ENCODE measurements at places on chromosomes 7 and 10. TPM values are rescaled to one million over a fixed set of nuclear protein-coding genes. Genes with fewer than 3 reads are reported as not detected.

Gene OR2A12
- polyA plus RNA-seq = 0.07 TPM

Gene C7orf33
- polyA plus RNA-seq = not detected

GRCh38 chr7:1968397-1969111 lies 264.2 kb downstream of the MAD1L1 start:
- DNase-seq = no peak

GRCh38 chr10:133440633-133441285 lies 13.0 kb upstream of the SCART1 start:
- no peak for DNase-seq

DNA sequence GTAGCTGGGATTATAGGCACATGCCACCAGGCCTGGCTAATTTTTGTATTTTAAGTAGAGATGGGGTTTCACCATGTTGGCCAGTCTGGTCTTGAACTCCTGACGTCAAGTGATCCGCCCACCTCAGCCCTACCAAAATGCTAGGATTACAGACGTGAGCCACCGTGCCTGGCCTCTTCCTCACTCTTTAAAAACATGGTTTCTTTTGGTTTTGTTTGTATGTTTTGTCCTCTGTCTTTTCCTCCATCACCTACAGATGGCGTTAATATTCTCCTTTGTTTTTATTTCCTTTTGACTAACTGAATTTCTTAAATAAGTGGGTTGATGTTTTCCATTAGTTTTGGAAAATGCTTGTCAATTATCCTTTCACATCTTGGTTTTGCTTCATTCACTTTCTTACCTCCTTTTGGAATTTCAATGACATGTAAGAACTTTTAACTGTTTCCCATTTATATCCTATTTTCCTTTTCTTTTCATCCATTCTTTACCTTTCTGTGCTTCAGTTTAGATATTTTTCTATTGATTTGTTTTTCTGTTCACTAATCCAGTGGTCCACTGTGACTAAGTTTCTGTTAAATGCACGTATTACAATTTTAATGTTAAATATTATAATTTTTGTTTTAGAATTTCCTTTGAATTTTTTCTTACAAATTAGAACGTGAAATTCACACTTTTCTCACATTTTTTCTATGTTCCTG lies 104.1 kb downstream of the ZNF467 start:
- no peak for DNase-seq

DNA sequence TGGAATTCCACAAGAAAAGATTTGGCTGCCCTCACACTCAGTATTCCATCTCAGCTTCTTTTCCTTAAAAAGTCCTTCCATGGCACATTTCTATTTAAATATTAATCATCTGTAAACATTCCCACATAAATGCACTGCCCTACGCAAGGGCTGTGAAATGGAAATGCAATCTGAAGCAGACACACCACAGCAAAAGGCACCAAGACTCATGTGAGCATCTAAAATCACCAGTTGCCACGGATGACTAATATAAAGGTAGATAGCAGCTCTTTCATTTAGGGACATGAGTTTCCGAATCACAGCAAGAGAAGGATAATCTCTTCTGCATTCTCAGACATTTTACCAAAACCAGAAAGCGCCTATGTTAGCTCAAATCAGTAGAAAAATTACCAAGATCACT lies 31.6 kb downstream of the COA1 start:
- no peak for DNase-seq

DNA sequence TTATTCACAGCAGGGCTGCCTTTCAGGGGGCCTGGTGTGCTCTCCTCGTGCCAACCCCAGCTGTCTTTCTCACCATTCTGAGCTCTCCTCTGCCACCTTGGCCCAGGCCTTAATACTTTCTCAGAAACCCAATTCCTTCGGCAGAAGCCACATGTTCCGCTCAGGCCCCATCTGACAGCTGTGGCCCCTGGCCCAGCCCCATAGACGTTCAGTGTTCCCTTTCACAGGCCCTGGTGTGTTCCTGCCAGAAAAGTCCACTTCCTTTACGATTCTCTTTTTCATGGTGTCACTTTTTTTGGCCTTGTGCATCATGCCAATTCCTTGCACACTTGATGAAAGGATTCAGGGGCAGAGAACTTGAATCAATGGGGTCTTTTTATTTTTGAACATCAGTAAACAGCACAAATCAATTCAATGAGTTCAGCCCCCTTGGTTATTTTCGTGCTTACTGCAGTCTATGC lies 15.9 kb upstream of the GPNMB start:
- DNase-seq = no peak

- DNase-seq = no peak
These were observed 533.7 kb upstream of the POM121L12 start for GRCh38 chr7:52501696-52502095.

- DNase-seq = no peak
These were observed 85.2 kb upstream of the SEMA3C start for GRCh38 chr7:81004098-81004497.

All from left renal pelvis (tissue), 4 donors.